ENCODE measurements at places on chromosomes 7 and 10. TPM values are rescaled to one million over a fixed set of nuclear protein-coding genes. Genes with fewer than 3 reads are reported as not detected.
A peak's percentile ranks its signal among the peaks of the same experiment; 100 is the strongest.

- DNase-seq, result no peak
Observed at GRCh38 chr10:78177491-78178185, 144.0 kb downstream of the RPS24 start.

DNA sequence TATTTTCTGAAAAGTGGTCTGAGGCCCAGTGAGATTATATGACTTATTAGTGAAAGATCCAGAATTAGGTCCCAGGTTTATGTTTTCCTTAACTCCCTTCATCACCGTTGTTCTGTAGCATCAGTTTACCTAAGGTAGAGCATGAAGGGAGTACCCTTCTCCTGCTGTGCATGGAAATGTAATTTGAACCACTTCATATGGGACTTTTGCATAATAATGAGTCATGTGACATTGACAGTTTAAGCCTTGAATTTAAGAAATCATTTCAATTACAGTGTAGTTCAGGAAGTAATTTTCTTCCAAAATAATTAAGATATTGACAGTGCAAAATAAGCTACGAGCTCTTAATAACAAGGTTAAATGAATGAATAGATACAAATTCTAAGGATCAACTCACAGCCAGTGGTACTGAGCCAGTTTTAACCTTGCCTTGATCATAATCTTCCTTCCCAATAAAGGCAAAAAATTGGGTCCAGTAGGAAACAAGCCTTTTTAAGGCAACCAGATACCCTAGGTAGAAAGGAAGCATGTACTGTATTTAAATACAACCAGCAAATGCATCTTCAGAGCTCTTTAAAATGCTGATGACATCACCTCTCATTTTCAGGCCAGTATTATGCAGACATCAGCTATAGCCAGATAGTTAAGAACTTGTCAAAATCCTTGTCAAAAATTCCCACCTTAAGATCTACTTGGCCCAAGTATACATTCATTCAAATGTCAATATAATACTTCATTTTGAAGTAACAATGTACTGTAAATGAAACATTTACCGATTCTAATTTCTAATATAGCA is 48.8 kb upstream of the DKK1 start:
- no peak for DNase-seq

DNA sequence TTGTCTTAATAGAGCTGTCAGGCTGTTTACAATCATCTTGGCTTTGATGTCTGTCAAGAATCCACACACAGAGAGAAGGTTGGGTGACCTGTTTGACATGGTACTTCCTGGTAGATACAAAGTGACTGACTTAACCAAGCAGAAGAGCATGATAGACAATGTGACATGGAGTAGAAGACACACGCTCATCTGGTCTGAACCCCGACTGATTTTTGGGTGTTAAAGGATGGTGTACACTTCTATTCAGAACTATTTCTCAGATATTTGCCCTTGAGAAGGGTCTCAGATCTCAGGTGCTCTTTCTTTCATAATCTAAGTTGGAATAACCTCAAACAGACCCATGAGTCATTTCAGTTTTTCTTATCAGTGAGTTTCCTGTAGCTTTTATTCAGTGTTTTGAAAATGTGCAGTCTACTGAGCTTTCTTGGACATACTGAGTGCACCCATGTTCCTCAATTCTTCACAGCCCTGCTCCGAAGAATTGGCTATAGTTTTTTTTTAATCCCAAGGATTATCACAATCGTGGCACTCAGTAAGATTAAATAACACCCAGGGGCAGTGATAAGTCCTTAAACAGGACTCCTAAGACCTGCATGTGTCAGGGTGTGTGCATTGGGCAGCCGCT is 46.4 kb upstream of the NXPH1 start:
- no peak for DNase-seq

DNA sequence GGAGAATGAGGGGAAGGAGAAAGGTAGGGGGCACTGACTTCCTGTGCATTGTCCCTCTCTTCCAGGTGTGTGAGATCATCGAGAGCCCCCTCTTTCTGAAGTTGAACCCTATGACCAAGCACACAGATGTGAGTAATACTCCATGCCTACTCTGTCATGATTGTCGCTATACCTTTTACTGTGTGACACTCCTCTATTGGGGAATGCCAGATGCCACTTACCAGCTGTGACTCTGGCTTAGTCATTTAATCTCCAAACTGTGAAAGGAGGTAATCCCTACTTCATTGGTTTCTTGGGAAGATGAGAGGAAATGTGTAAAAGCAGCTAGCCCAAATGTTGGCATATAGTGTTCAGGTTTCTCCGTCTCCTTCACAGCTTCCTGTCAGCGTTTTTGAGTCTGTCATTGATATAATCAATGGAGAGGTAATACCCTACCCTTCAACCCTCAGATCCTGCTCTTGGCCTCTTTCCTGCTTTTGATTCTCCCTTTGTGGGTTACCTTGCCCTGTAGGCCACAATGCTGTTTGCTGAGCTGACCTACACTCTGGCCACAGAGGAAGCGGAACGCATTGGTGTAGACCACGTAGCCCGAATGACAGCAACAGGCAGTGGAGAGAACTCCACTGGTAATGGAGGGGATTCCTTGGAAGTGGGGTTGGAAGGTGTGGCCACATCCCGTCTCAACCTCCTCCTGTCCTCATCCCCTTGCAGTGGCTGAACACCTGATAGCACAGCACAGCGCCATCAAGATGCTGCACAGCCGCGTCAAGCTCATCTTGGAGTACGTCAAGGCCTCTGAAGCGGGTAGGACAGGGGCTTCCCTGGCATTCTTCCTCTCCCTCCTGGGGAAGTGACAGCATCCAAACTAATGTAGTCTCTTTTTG is 2.0 kb downstream of the COPS6 start:
- DNase-seq, result no peak

DNA sequence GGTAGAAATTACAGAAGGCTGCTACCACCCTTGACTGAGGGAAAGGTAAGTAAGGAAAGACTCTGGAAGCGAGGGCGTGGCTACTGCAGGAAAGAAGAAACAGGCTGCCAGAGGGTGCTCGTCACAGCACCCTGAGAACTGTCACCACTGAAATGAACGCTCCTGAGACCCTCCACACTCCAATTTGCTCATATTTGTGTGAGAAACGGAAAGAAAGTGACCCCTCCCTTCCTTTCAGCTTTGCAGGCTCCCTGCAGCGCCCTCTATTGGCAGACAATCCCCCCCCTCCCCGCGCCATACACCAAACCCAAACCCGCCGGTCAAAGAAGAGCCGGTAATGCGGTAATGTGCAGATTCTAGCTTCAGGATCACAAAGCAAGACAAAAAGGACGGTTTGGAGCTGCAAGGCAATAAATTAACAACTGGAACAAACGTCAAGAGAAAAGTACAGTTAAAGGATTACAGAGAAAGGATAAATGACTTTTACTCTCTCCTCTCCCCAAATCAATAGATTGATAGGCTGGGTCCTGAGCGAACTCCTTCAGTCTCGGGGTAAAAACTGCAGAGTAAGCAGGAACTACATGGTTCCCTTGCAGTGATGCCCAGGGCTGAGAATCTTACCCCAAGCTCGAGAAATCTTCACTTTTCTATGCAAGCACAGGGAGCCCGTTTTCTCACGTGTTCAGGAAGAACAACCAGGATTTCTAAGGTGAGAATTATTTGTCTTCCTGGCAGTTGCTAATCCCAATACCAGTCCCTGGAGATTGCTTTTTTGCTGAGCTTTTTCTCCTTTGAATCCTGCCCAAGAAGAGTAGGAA is 47.6 kb downstream of the STEAP1B start:
- DNase-seq, result peak; percentile 31

GRCh38 chr7:136912339-136912738 is 43.9 kb downstream of the CHRM2 start:
- no peak for DNase-seq

DNA sequence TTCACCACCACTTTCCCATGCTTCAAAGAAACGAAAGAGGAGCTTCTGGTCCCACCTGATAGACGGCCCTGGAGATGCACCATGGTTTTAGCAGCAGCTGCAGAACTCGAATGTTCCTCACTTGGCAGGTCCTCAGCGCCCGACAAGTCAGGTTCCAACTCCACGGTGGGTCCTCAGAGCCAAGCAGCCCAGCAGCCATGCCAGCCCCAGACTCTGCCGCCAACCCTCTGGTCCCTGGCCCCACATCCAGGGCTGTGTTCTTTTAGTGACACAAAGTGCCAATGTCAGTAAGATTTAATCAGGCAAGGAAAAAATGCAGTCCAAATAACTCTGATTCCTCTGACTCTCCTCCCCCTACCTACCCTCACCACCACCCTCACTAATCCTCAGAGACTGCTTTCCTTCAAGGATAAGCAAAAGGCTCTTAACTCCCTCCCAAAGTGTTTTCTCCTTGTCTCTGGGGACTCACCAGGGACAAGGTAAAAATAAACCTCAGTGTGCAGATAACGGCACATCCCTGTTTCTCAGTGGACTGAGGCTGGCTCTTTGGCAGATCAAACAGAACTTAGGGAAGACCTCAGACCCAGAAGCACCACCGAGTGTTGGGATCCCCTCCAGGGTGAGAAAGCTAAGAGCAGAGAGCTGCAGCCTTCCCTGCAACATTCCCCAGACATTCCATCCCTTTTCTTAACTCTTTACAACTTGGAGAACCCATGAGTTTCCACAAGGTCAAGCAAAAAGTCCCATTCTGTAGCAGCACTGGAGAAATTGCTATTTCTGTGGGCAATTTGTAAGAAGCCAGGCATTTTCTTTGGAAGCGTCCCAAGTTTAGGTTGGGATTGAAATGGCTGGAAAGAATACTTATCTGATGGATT is 358.9 kb downstream of the FRMD4A start:
- no peak for DNase-seq

DNA sequence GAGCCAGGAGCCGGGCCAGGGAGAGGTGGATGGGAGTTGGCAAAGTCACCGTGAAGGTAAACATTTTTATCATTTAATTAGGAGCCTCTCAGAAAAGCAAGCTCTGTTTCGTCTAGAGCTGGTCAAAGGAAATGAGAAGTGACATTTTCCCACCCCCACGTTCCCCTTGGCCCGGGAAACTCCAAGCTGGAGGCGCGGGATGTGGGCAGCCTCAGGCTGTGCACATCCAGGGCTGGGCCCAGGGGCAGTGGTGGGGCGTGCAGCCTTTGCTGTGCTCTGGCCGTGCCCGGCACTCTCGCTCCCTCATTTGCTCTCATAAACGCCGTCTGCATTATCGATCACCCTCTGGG is 135.6 kb upstream of the RET start:
- DNase-seq, result no peak

DNA sequence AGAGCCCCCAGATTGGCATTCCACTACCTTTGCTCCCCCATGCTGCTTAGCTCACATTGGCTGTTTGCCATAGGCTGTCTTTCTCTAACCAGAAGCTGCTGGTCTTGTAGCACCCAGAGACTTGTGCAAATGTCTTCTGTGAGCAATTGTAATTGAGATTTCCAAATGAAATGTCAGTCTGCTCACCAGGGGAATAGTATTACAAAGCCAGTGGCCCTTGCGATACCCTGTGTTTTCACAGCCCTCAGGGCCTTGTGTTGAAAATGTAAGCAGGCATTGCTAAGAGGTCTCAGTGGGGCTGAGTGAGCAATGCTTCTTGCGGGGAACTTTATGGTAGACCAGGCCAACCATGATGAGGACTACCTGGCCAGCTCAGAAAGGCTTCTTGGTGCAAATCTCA is 746.5 kb downstream of the LRMDA start:
- DNase-seq, result peak; percentile 19

DNA sequence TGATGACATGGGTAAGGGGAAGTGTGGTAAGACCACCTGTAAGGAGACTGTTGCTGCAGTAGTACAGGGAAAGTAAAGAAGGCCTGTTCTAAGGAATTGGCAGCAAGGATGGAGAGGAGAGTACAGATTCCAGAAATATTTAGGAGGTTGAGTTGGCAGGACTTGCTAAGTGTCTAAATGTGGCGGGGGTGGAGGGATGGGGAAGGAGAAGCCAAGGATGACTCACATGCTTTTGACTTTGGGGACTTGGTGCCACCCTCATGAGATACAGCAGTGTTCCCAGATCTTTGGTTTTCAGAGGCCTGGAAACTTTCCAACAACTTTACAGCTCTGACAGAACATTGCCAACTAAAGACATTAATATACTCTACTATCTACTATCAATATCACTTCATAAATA is 45.4 kb downstream of the CDK6 start:
- no peak for DNase-seq

- DNase-seq, result peak; percentile 83
Observed at GRCh38 chr10:91162495-91163268, 57.8 kb upstream of the PCGF5 start.

- DNase-seq, result no peak
Observed at GRCh38 chr7:47783456-47784223, 164.6 kb downstream of the PKD1L1 start.

DNA sequence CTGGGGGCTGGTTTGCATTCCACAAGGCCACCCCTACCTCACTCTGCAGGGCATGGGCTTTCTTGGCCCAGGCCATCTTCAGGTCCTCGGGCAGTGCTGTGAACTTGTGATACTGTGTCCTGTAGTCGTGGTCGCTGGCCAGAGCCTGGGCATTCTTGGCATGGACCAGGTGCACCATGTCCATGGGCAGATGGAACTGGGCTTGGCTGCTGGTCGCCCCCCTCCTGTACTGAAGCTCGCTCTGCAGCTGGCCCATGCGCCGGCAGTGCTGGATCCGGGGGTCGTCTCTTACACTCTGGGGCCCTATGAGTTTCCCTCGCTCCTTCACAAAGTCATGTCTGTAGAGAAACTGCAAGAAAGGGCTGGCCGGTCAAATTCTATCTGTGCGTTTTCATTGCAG is 51.7 kb downstream of the HABP2 start:
- no peak for DNase-seq

The OR2A7 gene
- total RNA-seq, result 16.8 TPM

The CABCOCO1 gene
- not detected for total RNA-seq

The C10orf95 gene
- total RNA-seq, result 1.1 TPM

The AZGP1 gene
- 1.6 TPM for total RNA-seq

The ADAP1 gene
- 11.7 TPM for total RNA-seq

The MBL2 gene
- not detected for total RNA-seq

The OR6V1 gene
- total RNA-seq, result not detected

Data from thyroid gland (tissue), 4 donors.